ENCODE measurements at places on chromosomes 2 and 18. TPM values are rescaled to one million over a fixed set of nuclear protein-coding genes. Genes with fewer than 3 reads are reported as not detected.

Gene AMER3
- not detected for total RNA-seq

Gene ADCYAP1
- not detected for total RNA-seq

Gene FRZB
- total RNA-seq, result 0.07 TPM

Gene DIPK1C
- total RNA-seq, result not detected

Gene TBR1
- total RNA-seq, result 0.03 TPM

Gene GRB14
- total RNA-seq, result 6.2 TPM

Gene KLHL29
- 5.2 TPM for total RNA-seq

Gene SULT1C4
- not detected for total RNA-seq

Gene MYOM1
- total RNA-seq, result 0.19 TPM

Gene SKA1
- 11.7 TPM for total RNA-seq

Gene IL36RN
- total RNA-seq, result 0.05 TPM

Gene GCG
- not detected for total RNA-seq

Gene KRTCAP3
- 0.39 TPM for total RNA-seq
